ENCODE measurements at places on chromosomes 5 and 9. TPM values are rescaled to one million over a fixed set of nuclear protein-coding genes. Genes with fewer than 3 reads are reported as not detected.

The FOXD4L5 gene
- total RNA-seq: not detected

The LMAN2 gene
- total RNA-seq: 135 TPM

The MARVELD2 gene
- total RNA-seq: 1.9 TPM

The IFNA13 gene
- not detected for total RNA-seq

The DBN1 gene
- total RNA-seq: 36.4 TPM

The C1QTNF2 gene
- not detected for total RNA-seq

The CDC20B gene
- total RNA-seq: not detected

The CCDC171 gene
- total RNA-seq: 1.9 TPM

The PCDHB12 gene
- 4.4 TPM for total RNA-seq

The SPINK4 gene
- total RNA-seq: not detected

The ADAMTS12 gene
- 42.9 TPM for total RNA-seq

The FBP2 gene
- total RNA-seq: not detected

The GPR151 gene
- total RNA-seq: not detected

The CMYA5 gene
- 7.3 TPM for total RNA-seq

The TYRP1 gene
- total RNA-seq: not detected

The AQP7 gene
- total RNA-seq: 202 TPM

The ACTBL2 gene
- 0.19 TPM for total RNA-seq

The SPATA31C1 gene
- not detected for total RNA-seq

The ZNF883 gene
- 1.4 TPM for total RNA-seq

The COL23A1 gene
- 0.79 TPM for total RNA-seq

The PCDHGA2 gene
- total RNA-seq: 2.0 TPM

The MLANA gene
- total RNA-seq: not detected

The ALDH1A1 gene
- total RNA-seq: 149 TPM

Data from omental fat pad (tissue), 4 donors.